Cortex of kidney (tissue), 1 donor: ENCODE measurements at places on chromosomes 16 and 17.

- DNase-seq, result no peak
These were observed 30.4 kb downstream of the CCDC182 start for GRCh38 chr17:57714665-57715180.

GRCh38 chr16:48413272-48413671 lies 28.1 kb upstream of the SIAH1 start:
- no peak for DNase-seq

DNA sequence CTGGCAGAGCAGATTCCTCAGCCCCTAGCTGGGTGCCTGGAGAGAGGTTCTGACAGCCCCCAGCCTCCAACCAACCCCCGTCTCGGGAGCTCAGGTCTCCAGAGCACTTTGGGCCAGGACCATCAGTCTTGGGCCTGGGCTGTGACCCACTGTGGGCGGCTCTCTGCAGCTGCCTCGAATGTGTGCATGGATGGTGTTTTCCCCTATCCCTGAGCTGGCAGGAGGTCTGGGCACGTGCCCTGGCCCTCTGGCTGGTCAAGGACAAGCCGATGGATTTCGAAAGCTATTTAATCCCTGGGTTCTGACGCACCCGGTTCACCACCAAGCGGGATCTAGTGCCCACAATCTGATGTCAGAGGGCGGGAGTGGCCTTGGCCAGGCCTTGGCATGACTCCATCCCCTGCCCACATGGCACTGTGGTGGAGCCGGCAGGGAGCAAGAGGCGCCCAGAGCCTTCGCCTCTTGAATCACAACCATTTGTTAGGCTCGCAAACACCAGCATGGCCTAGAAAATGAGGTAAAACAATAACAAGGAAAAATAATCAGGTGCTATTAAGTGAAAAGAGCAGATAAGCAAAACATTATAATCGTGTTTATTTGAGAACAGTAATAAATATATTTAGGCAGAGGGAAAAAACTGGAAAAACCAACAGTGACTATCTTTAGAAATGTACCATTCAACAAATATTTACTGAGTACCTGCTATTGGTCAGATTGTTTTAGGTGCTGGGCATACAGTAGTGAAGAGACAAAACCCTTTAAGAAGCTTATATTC lies 69.3 kb upstream of the TOB1 start:
- DNase-seq, result no peak

- DNase-seq, result no peak
These were observed 5.8 kb upstream of the ALDH3A1 start for GRCh38 chr17:19753661-19754463.

DNA sequence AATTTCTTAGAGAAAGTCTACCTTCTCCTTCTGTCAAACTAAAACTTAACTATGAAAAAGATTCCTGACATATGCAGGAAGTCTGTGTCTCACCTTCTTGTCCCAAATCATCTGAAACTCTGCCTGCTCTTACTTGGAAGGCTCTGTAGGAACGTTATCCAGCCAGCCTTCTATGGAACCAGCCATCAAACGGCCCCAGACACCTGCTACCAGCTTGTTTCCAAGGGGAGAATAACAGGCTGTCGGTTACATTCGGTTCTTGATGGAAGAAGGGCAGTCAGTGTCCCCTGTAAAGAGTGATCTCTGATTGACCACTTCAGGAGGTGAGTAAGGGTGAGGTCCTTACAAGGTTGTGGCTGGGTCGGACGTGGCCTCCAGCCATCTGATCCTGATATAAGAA lies 1.7 kb downstream of the ADAMTS18 start:
- DNase-seq, result no peak

GRCh38 chr16:88429387-88430184 lies 23.5 kb upstream of the ZFPM1 start:
- no peak for DNase-seq

GRCh38 chr17:16991349-16992009 lies 19.6 kb upstream of the TNFRSF13B start:
- DNase-seq, result no peak

- DNase-seq, result no peak
These were observed 100.3 kb downstream of the C16orf95 start for GRCh38 chr16:87216841-87217275.

DNA sequence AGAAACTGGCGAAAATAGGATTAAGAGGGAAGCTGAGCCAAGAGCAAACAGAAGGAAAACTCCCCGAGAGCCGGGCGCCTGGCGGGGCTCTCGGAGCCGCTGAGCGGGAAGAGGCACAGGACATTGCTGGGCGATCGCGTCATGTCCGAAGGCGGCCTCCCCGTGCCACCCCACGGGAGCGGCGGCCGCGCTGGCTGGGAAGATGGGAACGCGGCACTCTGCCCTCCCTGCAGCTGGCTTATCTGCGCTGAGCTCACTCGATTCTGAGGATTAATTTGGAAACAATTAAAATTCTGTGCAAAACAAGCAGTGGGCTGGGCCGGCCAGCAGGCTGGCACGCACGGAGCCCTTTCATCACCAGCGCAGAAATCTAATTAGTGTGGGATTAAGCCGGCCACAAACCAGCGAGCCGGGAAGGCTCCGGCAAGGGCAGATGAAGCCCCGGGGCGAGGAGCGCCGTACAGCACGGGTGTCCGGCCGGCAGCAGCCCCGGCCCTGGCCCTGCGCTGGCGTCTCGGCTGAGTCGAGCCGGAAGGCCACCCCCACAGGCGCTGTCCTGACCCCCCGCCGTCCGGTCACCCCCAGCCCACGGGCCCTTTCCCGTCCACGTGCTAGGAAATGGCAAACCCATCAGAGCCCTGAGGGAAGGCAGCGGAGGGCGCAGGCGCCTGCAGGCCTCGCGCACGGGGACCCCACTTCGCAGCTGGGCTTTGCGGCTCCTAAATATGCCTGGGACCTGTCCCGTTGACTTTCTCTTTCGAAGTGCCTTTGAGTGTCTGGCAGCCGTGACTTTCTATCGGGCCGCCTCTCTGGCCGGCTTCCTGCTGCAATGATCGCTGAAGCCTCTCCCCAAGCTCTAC lies 37.9 kb downstream of the SOX8 start:
- no peak for DNase-seq

DNA sequence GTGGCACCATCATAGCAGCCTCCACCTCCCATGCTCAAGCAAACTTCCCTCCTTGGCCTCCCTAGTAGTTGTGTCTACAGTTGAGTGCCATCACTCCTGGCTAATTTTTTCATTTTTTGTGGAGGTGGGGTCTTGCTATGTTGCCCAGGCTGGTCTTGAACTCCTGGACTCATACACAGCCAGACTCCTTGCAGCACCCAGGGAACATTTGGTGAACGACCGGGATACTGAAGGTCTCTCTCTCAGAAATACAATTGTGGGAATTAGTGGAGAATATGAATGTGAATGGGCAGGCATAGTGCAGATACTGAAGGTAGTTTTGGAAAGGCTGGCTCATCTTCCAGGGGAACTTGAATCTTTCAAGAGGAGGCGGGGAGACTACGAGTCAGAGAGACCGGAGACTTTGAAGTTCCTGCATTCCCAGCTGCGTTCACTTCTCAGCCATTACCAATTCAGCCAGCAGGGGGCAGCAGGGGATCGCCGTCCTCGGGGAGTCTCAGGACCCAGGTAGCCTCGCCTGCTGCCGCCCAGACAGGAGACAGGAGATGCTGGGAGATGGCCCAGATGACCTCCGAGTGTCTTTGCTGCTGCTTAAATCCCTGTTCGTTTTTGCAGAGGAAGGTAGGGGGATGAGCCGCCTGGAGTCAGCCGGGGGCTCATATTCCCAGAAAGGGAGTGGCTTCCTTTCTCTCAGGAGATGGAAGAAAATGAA lies 68.6 kb downstream of the HAPSTR1 start:
- DNase-seq, result no peak

GRCh38 chr17:31136319-31136718 lies 41.5 kb downstream of the NF1 start:
- no peak for DNase-seq

DNA sequence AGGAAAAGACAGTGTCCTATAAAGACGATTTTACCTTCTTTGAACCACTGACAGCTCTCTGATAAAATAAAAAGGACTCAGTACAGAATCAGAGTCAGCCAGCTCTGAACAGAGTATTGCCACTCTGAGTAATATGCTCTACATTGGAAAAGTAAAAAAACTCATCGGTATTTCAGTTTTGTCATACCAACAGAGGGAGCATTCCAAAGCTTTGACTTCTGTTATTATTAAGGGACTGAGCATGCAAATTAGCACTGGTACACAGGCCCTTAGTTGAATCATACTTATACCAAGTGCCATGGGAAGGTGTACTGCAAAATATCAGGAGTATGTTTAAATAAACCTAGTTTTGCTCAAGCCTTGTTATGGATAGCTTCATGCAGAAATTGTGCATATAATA lies 509.0 kb upstream of the KIF2B start:
- no peak for DNase-seq

DNA sequence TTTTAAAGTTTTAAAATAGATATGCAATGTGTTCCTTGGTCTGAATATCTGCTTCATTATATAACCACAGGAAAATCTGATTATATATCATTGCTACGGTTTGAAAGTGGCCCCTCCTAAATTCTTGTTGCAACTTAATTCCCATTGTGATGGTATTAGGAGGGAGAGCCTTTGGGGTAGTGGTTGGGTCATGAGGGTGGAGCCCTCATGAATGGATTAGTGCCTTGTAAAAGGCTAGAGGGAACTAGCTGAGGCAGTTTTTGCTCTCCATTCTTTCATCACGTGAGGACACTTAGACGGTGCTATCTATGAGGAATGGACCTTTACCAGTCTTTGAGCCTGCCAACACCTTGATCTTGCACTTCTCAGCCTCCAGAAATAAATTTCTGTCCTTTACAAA lies 7.6 kb downstream of the ABCA6 start:
- DNase-seq, result no peak

DNA sequence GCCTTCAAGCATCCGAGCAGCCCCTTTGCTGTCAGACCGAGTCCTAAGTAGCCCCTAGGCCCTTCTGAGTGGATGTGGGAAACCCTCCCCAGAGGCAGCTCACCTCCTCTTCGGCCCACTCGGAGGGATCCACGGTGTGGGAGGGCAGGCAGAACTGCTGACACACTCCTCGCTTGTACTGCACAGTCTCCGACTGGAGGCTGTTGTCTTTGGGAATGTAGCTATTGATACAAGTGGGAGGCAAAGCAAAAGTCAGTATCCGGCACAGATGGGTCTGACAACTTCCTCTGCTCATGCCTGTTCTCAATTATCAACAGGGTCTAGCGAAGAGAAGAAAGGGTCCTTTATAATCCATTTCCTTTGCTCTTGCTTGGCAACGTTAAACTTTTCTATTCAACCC lies 25.9 kb upstream of the FOXJ1 start:
- DNase-seq, result no peak

DNA sequence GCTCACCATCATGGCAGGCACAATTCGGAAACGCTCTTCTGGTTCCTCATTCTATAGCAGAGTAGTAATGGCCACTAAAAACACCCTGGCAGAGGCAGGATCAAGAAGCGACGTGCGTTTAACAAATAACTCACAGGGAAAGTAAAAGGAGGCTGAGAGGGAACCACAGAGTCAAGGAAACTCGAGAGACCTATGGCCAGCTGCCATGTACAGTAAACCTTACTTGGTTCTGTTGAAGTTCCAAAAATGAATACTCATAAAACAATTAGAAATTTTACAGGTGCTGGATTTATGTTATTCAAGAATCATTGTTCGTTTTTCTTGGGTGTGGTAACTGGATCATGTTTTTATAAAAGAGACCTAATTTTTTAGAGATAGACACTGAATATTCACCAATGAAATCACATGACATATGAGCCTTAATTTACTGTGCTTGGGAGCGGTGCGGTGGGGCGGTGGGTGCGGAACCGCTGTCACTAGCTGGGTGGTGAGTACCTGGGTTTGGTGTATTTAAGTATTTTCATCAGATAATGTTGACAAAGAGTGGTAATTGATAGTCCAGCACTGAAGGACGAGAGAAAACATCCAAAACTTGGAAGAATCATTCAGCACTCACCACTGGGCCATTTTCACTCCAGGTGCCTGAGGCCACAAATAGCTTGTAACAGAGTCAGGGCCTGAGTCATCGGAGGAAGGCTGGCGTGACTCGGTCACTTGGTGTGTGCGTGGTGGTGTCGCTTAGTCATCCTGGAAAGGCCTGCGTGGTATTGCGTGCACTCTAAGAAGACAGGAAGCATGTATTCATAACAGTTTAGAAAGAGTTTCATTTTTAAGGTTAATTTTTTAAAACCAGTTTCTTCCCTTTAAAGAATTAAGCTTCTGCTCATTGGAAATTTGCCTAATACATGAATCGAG lies 135.4 kb upstream of the CHMP6 start:
- DNase-seq, result no peak

GRCh38 chr16:63422715-63423114 lies 1386.5 kb upstream of the CDH8 start:
- DNase-seq, result no peak

GRCh38 chr16:35140293-35140986 lies 1681.0 kb downstream of the TP53TG3F start:
- DNase-seq, result no peak

- no peak for DNase-seq
These were observed 1.7 kb downstream of the TBKBP1 start for GRCh38 chr17:47695429-47696376.

DNA sequence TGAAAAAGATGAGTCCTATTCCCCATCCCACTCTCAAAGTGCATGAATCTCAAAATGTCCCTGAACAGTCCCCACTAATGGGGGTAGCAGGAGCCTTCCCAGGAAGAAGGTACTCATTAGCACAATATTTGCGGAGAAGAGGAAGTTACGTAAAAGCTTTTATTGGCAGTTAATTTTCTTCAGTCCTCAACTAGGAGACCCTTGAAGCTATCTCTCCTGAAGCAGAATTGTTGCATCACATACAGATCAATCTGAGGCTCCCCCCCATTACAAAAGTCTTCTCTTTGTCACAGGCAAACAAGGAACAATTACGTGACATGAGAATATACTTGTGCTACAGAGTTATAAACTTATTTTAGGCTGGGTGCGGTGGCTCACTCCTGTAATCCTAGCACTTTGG lies 14.2 kb downstream of the SLFN12L start:
- DNase-seq, result no peak

DNA sequence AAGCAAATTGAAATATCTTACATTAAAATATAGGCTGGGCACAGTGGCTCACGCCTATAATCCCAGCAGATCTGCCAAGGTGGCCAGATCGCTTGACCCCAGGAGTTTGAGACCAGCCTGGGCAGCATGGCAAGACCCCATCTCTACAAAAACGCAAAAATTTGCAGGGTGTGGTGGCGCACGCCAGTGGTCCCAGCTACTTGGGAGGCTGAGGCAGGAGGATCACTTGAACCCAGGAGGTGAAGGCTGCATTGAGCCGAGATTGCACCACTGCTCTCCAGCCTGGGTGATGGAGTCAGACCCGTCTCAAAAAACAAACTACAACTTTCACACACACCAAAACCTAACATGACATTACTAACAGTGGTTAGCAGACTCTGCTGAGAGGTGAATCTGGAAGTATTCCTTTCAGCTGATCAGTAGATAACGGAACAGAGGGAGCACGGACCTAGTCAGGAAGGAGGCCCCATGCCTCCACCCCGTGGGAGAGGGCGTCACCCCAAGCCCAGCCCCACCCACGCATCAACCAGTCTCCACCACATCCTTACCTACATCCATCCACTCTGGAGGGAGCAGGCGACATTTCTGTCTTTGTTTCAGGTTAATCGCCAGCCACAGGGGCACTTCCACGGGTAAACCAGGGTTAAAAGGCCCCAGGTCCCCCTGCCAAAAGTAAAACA lies 1.7 kb downstream of the GINS2 start:
- DNase-seq, result no peak

- DNase-seq, result no peak
These were observed 46.4 kb downstream of the IRF8 start for GRCh38 chr16:85945424-85945751.
